ENCODE measurements at places on chromosomes 2 and 18.

- DNase-seq: peak; percentile 84
Measured at GRCh38 chr2:64165706-64166105, 21.5 kb upstream of the PELI1 start.

DNA sequence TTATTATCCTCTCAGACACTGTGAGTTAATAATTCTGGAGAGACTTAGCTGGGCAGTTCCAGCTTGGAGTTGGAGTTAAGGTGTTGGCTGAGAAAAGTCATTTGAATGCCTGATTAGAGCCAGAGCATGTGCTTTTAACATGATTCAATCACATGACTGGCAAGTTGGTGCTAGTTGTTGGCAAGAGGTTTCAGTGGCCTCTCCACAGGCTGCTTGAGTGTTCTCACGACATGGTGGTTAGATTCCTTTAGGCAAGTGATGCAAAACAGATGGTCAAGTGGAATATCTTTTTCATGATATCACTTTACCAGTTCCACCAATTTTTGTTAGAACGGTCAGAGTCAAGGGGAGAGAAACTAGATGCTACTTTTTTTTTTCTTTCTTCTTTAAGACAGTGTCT lies 262.7 kb upstream of the FN1 start:
- DNase-seq: peak; percentile 96

- no peak for DNase-seq
Measured at GRCh38 chr2:216300906-216301305, 71.4 kb downstream of the MARCHF4 start.

GRCh38 chr2:4931721-4932365 lies 760.3 kb upstream of the SOX11 start:
- DNase-seq: no peak

GRCh38 chr2:22079583-22079982 lies 955.8 kb downstream of the TDRD15 start:
- no peak for DNase-seq

- no peak for DNase-seq
Measured at GRCh38 chr18:26133652-26134051, at the start of gene PSMA8. PSMA8 (plus strand) TSS chr18:26133869; CDS start chr18:26133966, 97 bp downstream.

- no peak for DNase-seq
Measured at GRCh38 chr2:99166218-99166617, 11.5 kb downstream of the LIPT1 start.

DNA sequence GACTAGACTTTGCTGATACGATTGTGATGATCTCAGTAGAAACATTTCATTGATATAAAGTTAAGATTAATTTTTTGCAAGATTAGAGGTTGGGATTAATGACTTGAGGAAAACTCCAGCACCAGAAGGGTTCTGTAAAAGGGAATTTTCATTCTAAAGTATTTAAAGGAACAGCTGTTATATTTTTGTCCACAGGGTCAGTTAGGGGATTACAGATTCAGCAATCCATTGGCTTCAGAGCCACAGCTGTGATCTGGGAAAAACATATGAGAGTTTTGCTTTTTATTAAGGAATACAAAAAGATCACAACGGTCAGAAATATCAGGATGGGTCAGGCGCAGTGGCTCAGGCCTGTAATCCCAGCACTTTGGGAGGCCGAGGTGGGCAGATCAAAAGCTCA lies 19.6 kb upstream of the REV1 start:
- DNase-seq: no peak

- DNase-seq: no peak
Measured at GRCh38 chr2:60569680-60570111, 16.2 kb upstream of the BCL11A start.

- peak; percentile 85 for DNase-seq
Measured at GRCh38 chr2:124683536-124684428, 658.7 kb downstream of the CNTNAP5 start.

GRCh38 chr2:232521959-232522622 lies 1.9 kb downstream of the PRSS56 start:
- no peak for DNase-seq

DNA sequence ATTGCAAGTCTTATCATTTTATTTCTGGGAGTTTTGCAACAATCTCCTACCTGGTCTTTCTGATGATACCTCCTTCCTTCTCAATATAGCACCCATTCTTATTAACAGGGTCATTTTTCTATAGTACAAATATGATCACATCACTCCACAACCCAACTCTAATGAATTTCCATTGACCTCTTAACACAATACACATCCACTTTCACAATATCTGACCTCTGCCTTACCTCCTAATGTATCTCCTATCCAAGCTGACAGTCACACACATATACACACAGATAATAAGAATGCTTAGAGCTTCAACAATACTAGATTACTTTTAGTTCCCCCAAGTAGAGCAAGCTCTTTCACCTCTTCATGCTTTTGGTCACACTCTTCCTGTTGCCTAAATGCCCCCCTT lies 40.9 kb downstream of the EVA1A start:
- DNase-seq: no peak

GRCh38 chr2:143686585-143687164 lies 557.5 kb downstream of the ARHGAP15 start:
- peak; percentile 43 for DNase-seq

DNA sequence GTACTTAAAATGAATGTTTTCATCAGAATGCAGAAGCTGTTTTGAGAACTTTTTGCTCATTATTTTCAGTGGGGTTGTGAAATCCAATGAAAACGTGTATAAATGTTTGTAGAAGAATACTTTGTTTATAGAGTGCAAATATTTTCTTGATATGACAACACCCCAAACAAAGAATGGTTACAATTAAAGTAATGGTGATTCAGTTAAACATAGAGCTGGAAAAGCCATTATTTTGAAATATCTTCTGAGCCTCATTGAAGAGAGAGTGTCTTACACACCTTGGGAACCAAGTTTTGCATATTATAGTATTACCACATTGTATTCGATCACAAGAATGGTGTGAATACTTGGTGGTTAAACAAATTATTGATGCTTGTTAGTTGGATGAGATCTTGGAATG lies 48.7 kb downstream of the SPTBN1 start:
- peak; percentile 15 for DNase-seq

- no peak for DNase-seq
Measured at GRCh38 chr2:58304843-58305242, 63.7 kb upstream of the FANCL start.

GRCh38 chr18:46518438-46518837 lies 138.6 kb downstream of the LOXHD1 start:
- DNase-seq: no peak

DNA sequence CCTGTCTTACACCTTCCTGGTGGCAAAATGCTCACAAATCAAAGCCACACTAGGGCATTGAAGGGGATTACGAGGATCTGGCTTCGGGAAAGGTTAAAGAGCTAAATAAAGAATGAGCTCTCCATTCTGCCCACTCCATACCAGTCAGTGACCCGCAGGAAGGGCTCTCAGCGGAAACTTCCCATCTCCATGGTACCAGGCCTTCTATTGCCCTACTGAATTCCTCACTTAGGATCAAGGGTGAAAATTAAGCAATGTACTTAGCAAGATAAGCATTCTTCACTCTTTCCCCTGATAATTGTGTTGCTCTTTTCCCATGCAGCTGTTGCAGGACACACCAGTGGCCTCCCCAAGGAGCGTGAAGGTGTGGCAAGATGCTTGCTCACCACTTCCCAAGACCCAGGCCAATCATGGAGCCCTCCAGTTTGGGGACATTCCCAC lies 75.6 kb upstream of the TTC39C start:
- DNase-seq: no peak

- DNase-seq: no peak
Measured at GRCh38 chr2:234825616-234826015, 126.2 kb upstream of the SH3BP4 start.

DNA sequence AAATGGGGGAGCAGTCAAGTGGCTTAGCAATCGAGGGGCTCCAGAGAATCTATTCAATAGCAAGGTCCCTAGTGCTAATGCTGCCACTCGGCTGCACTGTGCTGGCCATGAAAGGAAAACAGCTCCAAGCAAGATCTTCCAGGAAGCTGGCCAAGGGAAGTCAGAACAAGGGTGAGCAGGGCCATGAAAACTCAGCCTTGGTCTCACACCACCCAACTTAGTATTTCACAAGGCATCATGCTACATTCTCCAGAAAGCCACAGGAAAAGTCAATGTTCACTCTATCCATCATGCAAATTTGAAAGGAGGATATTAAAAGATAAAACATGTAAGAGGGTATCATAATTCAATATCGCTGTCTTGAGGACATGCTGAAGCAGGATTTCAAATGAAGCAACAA lies 35.7 kb downstream of the NRP2 start:
- DNase-seq: no peak

- no peak for DNase-seq
Measured at GRCh38 chr2:109699646-109700045, 85.5 kb downstream of the SOWAHC start.

DNA sequence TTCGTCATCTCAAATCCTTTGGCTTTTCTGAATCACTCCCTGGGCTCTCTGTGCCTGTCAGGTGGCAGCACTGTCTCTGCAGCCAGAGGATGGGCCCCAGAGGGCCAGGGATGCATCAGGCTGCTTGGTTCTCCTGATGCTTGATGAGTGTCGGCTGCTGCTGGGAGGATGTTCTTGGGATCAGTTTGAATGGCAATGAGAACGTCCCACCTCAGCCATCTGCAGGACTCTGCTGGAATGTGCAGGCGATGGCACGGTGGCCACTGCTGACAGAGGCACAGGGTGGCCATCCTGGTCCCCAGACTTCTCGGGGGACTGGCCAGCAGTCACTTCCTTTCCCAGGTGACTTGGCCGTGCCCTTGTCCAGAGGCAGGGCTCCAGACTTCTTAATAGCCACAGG lies 146.0 kb downstream of the FAM210A start:
- no peak for DNase-seq

DNA sequence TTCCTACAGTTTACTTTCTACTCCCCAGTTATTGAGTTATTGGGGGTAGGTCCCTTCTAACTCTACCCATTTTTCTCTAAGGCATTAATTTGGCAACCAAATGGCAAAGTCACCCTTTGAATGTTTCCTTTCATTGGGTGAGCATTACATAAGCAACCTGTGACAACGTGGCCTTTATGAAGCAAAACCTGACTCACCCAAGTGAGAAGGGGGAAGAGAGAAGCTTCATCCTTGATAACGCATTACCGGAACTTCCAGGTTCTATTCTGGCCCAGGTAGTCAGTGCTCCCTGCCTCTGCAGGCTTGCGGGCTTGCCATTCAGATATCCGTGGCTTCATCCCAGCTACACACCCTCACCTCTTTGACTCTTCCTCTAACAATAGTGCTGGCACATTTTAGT lies 39.1 kb upstream of the FAM124B start:
- no peak for DNase-seq

DNA sequence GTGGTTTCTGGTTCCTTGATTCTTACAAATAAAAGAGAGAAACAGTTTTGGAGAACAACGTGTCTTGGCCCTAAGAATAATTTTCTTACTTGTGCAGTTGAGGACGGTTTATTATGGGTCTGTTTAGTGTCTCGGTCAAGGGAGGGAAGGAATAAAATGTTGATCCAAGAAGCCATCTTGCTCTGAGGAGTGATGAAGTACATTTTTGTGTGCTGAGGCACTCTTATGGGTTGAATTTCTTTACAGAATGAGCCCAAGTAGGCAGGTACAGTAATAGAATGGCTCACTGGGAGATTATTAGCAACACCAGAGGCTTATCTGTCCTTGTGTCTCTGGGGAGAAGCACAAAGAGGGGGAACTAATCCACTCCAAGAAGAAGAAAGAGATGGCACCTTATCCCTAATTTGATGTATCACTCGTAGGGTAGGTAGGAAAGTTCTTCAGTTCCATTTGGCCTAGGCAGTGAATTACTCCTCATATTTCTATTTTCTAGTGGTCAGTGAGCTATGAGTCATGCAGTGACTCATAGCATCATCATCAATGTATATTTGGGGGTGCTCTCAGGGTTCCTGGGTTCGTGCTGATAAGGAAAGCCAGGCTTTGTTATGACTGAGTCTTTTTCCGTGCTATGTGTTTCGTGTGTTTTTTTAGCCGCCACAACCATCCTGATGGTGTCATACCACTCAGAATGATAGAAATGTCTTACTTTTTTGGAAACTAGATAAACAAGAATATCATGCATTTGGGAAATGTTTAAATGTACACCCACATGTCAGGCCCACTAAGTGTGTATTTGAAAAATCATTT lies 250.1 kb upstream of the CTAGE1 start:
- peak; percentile 99 for DNase-seq

DNA sequence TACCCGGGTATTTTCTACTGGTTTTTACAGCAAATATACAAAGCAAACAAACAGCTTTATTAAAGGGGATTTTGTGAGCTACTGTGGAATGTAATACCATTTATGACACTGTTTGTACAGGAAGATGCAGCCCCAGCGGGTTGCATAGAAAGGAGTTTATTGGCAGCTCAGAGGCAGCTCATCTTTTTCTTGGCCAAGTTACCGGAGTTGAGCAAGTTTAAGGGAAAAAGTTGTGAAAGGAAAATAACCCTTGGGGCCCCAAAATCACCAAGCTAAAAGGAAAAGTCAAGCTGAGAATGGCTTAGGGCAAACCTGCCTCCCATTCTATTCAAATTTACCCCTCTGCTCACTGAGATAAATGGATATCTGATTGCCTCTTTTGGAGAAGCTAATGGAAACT lies 60.8 kb downstream of the MOB4 start:
- DNase-seq: peak; percentile 40

GRCh38 chr18:3129053-3129864 lies 90.5 kb downstream of the MYOM1 start:
- peak; percentile 78 for DNase-seq

DNA sequence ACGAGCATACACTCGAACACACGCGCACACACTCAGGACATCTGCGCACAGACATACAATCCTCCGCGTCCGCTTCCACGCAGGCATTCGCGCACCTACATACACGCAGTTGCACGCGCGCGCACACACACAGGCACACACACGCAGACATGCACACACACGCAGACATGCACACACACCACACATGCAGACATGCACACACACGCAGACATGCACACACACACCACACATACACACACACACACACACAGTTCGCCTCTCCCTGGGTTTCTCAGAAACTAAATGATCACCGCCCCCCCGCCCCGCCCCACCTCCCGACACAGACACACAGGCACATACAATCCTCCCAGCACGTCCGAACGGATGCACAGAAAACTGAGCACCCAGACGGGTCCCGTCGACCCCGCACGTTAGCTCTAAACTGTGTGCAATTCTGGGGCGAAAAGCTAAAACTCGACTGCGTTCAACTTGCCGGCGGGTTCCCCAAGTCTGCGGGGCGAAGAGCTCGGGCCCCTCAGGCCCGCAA lies 1.0 kb downstream of the EPHA4 start:
- peak; percentile 17 for DNase-seq

DNA sequence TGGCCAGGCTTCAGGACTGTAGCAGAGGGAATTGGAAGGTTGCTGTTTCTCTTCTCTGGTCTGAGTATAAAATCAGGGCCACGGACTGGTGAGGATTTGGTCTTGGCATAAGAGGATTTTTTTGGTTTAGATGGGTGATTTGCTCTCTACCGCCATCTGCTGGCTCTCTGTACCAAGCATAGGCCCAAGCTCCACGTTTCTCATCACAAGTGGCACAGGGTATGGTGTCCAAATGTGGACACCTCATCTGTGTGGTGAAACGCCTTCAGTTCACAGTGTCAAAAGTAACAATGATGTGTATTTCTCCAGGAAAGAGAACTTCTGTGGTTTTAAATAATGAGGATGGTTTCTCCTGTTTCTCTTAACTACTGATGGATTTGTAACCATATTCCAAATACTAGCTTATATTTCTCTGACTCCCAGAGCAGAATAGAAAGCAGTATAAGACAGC lies 115.1 kb downstream of the EML6 start:
- DNase-seq: peak; percentile 68
